ENCODE measurements at places on chromosomes 13 and 19. TPM values are rescaled to one million over a fixed set of nuclear protein-coding genes. Genes with fewer than 3 reads are reported as not detected.

GRCh38 chr19:33246709-33247440, 21.2 kb upstream of the SLC7A10 start:
- no peak for DNase-seq

DNA sequence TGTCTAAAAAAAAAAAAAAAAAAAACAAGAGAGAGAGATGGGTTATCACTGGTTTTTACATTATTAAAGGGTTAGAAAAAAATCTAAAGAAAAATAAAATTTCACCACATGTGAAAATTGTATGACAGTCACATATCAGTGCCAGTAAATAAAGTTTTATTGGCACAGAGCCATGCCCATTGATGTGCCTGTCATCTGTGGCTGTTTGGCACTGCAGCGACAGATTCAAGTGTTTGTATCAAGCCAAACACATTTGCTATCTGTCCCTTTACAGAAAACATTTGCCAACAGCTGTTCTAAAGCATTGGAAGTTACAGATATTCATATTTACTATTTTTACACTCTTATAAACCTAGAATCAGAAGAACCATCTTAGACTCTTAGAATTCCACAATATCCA, 16.3 kb downstream of the FCHO1 start:
- no peak for DNase-seq

GRCh38 chr13:108610507-108610906, 18.9 kb upstream of the MYO16 start:
- DNase-seq: no peak

GRCh38 chr19:33409906-33410685, 36.6 kb downstream of the CEBPG start:
- DNase-seq: no peak

- no peak for DNase-seq
Measured at GRCh38 chr13:30850204-30850866, 55.7 kb upstream of the MEDAG start.

The ZNF730 gene
- total RNA-seq: 0.64 TPM

- peak; percentile 32 for DNase-seq
Measured at GRCh38 chr13:104593693-104594092, 1527.5 kb upstream of the SLC10A2 start.

DNA sequence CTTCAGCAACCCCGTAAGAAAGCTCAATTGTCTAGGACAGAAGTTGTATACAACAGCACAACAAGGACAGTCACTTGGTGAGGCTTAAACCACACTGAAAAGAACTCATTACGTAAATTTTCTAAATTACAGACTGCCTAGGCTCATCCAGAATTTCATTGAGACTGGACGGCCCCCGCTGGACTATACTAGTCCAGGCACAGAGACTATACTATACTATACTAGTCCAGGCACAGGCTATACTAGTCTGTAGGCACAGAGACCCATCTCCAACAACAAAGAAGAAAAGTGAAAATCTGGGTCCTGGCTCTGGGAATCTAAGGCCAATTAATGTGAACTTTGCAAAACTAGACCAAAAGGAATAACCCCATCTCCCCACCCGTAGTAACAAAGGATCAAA, 700 bp downstream of the ZNF816 start:
- DNase-seq: no peak

The C2CD4C gene
- 0.59 TPM for total RNA-seq

DNA sequence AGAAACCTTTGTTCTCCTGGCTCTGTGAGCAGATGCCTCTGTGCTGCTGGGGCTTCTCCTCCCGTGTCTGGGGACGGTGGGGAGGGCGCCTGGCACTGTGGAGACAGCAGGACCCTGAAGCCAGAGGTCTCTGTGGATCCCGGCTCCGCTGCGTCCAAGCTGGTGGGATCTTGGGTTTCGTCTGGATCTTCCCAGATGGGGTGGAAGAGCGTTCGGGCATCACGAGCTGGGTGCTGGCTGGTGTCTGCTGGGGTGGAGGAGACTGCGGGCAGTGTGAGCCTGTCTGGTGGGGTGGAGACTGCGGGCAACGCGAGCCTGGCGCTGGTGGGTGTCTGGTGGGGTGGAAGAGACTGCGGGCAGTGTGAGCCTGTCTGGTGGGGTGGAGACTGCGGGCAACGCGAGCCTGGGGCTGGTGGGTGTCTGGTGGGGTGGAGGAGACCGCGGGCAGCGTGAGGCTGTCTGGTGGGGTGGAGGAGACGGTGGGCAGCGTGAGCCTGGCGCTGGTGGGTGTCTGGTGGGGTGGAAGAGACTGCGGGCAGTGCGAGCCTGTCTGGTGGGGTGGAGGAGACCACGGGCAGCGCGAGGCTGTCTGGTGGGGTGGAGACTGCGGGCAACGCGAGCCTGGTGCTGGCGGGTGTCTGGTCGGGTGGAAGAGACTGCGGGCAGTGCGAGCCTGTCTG, 5.6 kb downstream of the TEX29 start:
- DNase-seq: no peak

Measured in left colon (tissue), 2 donors.